ENCODE measurements at places on chromosomes 3 and 15.

- DNase-seq, result no peak
Measured at GRCh38 chr3:100833483-100833882, 124.2 kb downstream of the TFG start.

GRCh38 chr3:58999134-58999773 is 50.6 kb downstream of the CFAP20DC start:
- no peak for DNase-seq

- no peak for DNase-seq
Measured at GRCh38 chr3:117666325-117666724, 956.7 kb downstream of the TUSC7 start.

GRCh38 chr3:112030901-112031300 is 3.6 kb upstream of the TMPRSS7 start:
- no peak for DNase-seq

DNA sequence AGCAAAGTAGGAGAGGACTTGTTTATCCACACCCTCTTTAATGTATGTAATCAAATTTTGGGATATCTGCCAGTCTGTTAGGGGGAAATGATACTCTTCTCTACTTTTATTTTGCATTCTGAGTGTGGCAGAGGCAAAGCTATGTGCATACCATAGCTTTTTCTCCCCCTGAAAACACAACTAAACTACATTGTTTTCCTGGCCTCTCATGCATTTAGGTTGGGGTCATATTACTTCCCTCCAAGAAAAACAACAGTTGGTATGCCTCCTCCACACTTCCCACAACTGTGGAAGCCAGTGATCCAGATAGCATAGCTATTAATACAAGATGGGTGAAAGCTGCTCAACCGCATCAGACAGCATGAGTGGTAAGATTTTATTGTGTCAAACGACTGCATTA is 6.9 kb downstream of the RPL15 start:
- no peak for DNase-seq

- no peak for DNase-seq
Measured at GRCh38 chr3:55069950-55070349, 142.1 kb upstream of the LRTM1 start.

GRCh38 chr15:40366457-40367370 is 8.7 kb downstream of the DISP2 start:
- DNase-seq, result no peak

DNA sequence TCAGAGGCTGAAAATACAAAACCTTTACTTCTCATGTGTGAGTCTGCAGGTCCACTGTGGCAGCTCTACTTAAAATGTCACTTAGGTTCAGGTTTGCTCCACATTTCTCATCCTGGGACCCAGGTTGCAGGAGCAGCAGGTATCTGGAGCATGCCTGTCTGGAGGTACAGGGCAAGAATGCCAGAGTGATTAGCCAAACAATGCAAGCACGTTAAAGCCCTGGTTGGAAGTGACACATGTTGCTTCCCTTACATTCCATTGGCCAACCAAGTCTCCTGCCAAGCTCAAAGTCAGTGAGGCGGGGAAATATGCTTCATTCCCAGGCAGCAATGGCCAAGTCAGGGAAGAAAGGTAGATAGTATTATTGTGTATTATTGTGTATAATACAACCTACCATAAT is 76.8 kb upstream of the ARL6 start:
- no peak for DNase-seq

DNA sequence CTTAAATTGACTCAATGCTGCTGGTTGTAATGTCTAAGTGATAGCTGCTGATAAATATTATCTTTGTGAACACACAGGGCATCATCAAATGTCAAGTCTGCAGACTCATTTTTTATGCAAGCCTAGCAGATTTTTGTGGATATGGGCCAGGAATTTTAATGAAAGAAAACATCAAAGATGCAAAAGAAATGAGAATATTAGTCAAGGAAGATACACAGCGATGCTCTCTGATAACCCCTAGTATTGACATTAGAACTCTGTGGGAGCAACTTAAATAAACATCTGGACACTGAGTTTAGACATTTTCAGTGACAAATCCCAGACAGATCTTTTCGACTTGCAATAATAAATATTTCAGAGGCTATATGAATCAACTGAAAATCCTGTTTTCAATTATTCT is 28.3 kb downstream of the POLR2M start:
- no peak for DNase-seq

- peak; percentile 48 for DNase-seq
Measured at GRCh38 chr3:126956866-126957650, 25.9 kb upstream of the PLXNA1 start.

GRCh38 chr3:23791678-23792077 is 14.1 kb upstream of the UBE2E1 start:
- no peak for DNase-seq

DNA sequence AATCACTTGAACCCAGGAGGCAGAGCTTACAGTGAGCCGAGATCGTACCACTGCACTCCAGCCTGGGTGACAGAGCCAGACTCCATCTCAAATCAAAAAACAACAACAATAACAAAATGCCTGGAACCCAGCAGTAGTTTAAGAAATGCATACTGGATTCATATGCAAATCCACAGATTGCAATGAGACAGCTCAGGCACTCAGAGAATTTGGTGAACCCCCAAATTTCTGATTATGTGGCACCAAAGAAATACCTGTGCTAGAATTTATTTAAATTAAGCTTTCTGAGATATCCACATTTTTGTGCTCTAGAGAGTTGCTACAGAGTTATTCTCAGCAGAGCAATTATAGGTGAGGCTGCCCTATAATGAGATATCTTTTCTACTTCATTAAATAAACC is 29.7 kb downstream of the SPATA16 start:
- DNase-seq, result no peak

GRCh38 chr3:56975567-56975966 is 84.9 kb upstream of the SPATA12 start:
- DNase-seq, result no peak

- no peak for DNase-seq
Measured at GRCh38 chr3:18767756-18768303, 342.7 kb upstream of the SATB1 start.

DNA sequence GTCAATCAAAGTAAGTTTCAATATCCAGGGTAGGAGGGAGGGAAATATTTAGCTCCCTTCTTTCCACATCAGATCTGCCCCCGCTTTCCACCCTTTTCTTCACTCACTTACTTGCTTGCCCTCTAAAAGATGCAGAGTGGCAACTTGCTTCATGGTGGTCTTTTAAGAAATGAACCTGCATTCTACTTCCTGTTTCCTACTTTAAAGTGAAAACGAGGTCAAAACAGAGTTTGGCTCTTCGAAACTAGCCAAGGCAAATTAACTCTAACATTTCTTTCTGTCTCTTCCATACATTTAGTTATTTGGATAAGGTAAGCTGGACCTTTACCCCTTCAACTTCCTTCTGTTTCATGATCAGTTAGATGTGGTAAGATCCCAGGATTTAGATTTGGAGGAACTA is 34.2 kb upstream of the PEX5L start:
- DNase-seq, result no peak

GRCh38 chr3:129375099-129375498 is 53.3 kb downstream of the EFCAB12 start:
- DNase-seq, result no peak

DNA sequence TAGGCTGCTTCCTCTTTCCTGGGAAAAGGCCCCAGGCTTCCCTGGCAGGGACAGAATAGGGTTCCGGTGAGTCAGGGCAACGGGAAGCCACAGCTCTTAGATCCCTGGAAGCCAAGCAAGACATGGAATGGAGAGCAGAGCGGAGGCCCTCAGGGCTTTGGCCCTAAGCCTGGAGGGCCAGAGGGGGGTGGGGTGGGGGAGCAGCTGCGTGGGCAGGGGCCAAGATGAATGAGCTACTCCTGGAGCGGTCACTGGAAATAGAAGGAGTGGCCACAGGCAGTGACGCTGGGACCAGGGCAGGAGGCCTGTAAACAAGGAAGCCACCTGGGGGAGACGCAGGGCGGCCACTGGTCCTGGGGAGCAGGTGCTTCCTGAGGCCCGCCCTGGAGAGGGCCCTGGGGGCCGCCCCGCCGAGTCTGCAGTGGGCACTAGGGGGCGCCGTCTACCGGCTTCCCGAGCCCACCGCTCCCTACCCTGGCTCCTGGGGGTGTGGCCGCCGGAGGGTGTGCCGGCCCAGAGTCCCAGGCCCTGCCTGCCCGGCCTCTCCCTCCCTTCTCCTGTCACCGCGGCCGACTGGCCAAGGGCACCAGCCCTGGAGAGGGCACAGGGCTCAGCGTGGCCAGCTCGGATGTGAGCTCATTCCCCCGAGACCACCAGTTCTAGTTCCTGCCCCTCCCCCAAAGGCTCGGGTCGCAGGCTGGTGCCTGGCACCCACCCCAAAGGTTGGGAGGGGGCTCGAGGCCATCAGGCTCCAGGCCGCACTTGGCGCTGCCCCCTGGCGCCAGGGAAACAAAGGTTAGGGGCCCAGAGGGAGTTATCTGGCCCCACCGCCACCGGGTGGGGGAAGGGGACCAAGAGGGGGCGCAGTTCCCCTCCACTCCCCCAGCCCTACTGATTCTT is 12.1 kb downstream of the VPS18 start:
- DNase-seq, result peak; percentile 46

- DNase-seq, result no peak
Measured at GRCh38 chr3:153404157-153404556, 242.1 kb downstream of the RAP2B start.

- no peak for DNase-seq
Measured at GRCh38 chr15:54097019-54097418, 118.8 kb downstream of the UNC13C start.

GRCh38 chr3:37970802-37971201 is 19.8 kb upstream of the VILL start:
- no peak for DNase-seq

DNA sequence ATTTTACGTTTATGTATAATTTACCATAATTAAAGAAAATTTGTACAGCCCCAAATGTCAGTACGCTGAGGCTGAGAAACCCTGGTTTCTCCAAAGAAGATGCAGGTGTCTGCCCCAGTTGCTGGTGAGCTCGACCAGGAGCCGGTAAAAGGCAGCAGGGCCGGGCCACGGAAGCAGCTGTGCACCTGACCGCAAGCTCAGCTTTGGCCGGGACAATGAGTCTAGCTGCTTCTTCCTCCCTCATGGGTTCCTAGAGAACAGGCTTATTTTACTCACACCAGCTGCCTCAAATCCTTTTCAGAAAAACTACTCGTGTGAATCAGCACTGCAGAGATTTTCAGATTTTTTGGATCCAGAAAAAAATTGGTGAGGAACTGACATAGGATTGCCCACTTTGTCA is 18.0 kb upstream of the ZXDC start:
- DNase-seq, result no peak

GRCh38 chr15:66923438-66923881 is 141.9 kb upstream of the SMAD3 start:
- DNase-seq, result no peak

DNA sequence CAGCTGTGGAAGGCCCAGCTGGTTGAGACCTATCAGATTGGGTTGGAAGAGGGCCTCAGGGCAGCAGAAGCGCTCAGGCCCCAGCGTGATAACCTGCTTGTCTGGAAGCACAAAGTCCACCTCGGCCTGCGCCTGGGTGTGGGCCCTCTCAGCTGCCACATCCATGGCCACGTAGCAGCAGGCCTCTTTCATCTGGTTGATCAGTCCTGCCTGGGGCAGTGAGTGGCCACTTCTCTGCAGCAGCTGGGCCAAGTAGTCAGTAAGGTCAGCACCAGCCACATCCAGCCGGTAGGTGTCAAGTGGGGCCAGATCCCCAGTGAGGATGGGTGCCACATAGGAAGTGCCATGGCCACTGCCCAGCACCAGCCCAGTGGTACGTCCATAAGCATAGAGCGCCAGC is 3.9 kb upstream of the CAMKV start:
- no peak for DNase-seq

GRCh38 chr3:117691526-117691925 is 981.9 kb downstream of the TUSC7 start:
- DNase-seq, result no peak

DNA sequence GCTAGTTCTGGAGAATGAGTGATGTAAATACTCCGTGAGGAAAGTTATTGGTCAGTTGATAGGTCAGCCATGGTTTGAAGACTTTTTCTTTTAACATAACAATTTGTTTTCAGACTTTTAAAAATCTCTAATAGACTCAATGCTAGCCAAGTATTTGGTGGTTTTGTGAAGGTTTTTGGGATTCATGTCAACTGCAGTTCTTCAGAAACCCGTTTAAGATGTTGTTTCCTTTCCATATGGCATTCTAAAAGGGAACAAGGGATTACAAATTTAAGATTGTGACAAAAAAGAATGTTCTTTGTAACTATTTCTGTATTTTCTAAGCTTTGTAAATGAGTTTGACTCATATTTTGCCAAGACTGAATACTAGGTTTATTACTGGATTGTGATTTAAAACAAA is 281.7 kb upstream of the COL8A1 start:
- DNase-seq, result no peak

Measured in suppressor macrophage (primary cell).